Spleen (tissue), 13 donors: ENCODE measurements at places on chromosomes 12 and 14. TPM values are rescaled to one million over a fixed set of nuclear protein-coding genes. Genes with fewer than 3 reads are reported as not detected.
A peak's percentile ranks its signal among the peaks of the same experiment; 100 is the strongest.

- H3K4me3 ChIP-seq, result no peak overlapping the region
Observed at GRCh38 chr12:15534874-15535273, 212.6 kb downstream of the PTPRO start.

DNA sequence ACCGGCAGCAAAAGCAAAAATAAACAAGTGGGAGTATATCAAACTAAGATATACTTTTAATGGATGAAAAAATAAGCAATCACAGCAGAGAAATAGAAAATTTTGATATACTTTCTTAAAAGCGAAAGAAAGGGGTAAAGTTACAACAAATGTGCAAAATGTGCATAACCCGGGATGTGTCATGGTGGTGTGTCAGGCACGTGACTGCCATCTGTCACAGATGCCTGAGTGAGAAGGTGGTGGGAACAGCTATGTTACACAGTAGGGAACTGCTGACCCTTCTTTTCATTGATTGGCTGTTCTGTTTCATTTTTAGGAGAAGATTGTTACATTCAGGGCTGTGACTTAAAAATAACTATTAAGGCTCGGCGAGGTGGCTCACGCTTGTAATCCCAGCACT, 168.1 kb upstream of the PELI2 start:
- no peak overlapping the region for H3K4me3 ChIP-seq
- H3K27ac ChIP-seq, result no peak overlapping the region

DNA sequence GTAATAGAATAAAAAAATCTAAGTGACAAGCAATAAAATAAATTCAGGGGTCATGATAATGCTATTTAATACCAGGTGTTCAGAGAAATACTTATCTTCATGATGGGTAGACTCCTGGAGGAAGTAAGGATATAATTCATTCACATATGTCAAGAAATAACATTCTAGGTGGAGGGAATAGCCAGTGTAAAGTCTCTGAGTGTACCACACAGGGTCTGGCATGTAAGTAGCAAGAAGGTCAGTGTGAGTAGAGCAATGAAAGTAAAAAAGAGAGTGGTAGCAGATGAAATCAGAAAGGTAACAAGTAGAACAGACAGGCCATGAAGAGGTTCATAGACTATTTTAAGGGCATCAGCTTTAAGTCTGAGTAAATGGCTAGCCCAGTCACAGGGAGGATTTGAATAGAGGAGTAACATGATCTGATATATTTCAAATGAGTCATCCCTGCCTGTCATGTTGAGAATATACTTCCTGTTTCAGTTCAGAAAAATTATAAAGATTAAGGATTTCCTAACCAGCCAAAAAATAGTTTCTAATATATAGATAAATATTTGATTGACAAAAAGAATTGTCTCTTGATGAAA, 519.9 kb downstream of the C12orf50 start:
- H3K4me1 ChIP-seq, result no peaks in the 10 kb centered on the region
- H3K36me3 ChIP-seq, result no peaks in the 10 kb centered on the region
- no peak for DNase-seq
- no peak overlapping the region for H3K4me3 ChIP-seq
- H3K27ac ChIP-seq, result no peak overlapping the region

DNA sequence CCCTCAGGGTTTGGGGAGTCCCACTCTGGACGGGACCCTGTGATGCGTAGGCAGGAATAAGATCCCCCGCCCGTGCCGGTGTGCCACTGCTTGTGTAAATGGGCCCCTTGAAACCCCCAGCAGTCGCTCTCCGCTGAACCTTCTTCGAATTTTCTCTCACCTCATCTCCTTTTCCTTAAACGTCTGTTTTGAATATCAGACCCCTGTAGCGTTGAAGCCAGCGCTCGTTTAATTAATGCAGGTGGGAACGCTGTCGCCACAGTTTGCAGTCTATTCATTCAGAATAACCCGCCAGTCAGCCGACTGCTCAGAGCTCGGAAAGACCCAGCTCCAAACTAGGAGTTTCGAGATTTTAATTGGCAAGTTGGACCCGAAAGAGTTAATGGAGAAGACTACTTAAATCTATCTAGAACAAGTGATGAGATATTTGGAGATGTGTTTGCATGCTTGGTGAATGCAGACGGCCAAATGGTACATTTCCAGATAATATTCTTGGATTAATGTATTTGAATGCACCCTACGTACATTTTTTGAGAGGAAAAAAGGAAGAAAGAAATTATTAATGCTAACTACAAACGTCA, 739 bp upstream of the PPP2R5E start:
- no peaks in the 10 kb centered on the region for H3K27me3 ChIP-seq
- peak overlapping the region; percentile 95 for H3K27ac ChIP-seq
- H3K4me1 ChIP-seq, result peaks cover 34% of the 10 kb centered on the region
- H3K4me3 ChIP-seq, result peak overlapping the region; percentile 98
- H3K36me3 ChIP-seq, result no peaks in the 10 kb centered on the region

GRCh38 chr14:92905667-92906066, 17.3 kb upstream of the CHGA start:
- no peak for DNase-seq
- no peaks in the 10 kb centered on the region for H3K36me3 ChIP-seq
- H3K4me1 ChIP-seq, result no peaks in the 10 kb centered on the region
- no peak overlapping the region for H3K27ac ChIP-seq
- no peaks in the 10 kb centered on the region for H3K27me3 ChIP-seq
- H3K4me3 ChIP-seq, result no peak overlapping the region

DNA sequence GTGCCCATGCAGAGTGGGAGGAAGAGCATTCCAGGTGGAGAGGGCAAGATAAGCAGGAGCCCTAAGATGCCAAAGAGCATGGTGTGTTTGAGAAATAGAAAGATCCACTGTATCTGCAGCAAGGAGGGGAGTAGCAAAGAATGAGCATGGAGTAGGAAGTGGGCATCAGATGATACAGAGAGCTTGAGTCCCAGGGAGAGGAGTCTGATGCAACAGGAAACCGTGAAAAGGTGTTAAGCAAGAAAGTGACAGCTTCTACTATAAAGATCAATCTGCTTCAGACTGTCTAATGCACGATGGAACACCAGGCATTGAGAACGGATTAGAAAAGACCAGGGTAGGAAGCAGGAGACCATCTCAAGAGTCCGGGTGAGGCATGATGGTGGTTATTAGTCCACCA, 12.3 kb upstream of the GPRC5D start:
- no peaks in the 10 kb centered on the region for H3K4me1 ChIP-seq
- no peaks in the 10 kb centered on the region for H3K36me3 ChIP-seq
- DNase-seq, result no peak
- H3K4me3 ChIP-seq, result no peak overlapping the region
- no peaks in the 10 kb centered on the region for H3K27me3 ChIP-seq

GRCh38 chr12:124795081-124795948, 68.3 kb downstream of the SCARB1 start:
- no peak for DNase-seq
- H3K27me3 ChIP-seq, result no peaks in the 10 kb centered on the region
- H3K4me3 ChIP-seq, result no peak overlapping the region
- H3K27ac ChIP-seq, result no peak overlapping the region
- H3K4me1 ChIP-seq, result peaks cover 10% of the 10 kb centered on the region

DNA sequence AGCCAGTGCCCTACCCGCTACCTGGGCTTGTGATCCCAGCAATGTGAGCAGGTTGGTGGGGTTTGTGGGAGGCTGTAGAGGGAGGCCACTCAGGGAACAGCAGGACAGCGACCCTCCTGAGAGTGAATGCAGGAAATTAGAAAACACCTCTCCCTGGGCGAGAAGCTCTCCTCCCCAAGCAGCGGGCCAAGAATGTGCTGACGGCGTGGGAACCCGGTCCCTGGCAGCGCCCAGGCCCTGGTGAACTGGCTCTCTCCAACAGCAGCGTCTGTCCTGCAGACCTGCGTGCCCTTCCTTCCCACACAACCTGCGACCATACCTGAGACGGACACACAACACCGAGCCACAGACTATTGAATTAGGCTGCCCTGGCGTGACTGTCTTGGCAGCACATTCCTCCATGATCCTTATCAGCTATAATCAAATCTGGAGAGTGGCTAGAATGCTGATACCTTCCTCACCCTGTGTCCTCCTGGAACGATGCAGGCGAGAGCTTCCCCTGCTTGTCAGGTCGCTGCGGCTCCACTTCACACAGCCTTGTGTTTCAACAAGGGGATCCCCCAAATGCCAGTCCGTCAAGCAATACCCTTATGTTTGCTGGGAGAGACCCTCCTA, 114.8 kb upstream of the GSC start:
- H3K27ac ChIP-seq, result no peak overlapping the region
- no peak overlapping the region for H3K4me3 ChIP-seq
- no peaks in the 10 kb centered on the region for H3K4me1 ChIP-seq
- no peaks in the 10 kb centered on the region for H3K36me3 ChIP-seq

DNA sequence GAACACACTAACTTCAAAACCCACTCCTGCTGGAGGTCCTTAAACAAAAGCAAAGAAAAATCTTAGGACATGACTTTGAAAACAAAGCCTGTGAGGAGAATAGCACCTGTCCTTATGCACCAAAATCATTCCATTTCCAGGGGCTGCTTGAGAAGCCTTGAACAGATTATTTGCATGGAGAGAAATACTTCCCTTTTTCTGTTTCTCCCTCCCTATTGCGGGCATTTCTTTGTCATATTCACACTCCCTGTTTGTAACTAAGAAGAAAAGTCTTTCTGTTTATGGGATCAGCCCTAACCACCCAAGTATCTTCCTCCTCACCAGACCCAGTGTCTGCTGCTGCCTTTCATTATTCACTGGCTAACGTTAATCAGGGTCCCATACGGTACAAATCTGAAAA, 218.8 kb downstream of the DPF3 start:
- no peak overlapping the region for H3K27ac ChIP-seq
- no peak for DNase-seq
- H3K4me3 ChIP-seq, result no peak overlapping the region

DNA sequence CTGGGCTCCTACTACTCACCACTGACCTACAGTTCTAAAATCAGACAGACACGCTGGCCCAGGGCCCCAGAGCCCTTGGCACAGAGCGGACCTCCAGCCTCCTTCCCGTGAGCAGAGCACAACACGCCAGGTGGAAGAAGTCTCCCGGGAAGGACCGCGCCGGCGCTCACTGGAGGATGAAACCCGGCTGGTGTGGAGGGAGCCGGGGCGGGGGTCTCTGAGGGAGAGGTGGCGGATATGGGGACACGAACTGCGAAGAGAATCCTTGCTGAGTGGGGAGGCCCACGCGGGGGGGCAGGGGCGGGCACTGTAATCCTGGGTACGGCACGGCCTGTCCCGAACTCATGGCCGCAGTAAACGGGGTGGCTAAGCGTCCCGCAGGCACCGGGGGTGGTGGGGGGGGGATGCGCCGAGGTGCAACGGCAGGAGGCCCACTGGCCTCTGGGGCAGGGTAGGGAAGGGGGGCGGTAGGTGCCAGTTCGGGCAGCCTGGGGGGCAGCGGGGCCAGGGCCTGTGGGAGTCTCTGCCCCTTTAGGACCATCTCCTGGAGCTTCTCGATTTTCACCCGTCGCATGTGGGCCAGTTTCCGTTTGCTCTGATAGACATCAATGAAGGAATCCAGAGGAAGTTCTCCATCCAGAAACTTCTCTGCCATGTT, 28.8 kb downstream of the VPS37B start:
- peak overlapping the region; percentile 73 for H3K27ac ChIP-seq
- no peaks in the 10 kb centered on the region for H3K27me3 ChIP-seq
- peaks cover 85% of the 10 kb centered on the region for H3K36me3 ChIP-seq
- peaks cover 54% of the 10 kb centered on the region for H3K4me1 ChIP-seq
- no peak overlapping the region for H3K4me3 ChIP-seq

- H3K4me3 ChIP-seq, result no peak overlapping the region
- no peaks in the 10 kb centered on the region for H3K27me3 ChIP-seq
- H3K36me3 ChIP-seq, result no peaks in the 10 kb centered on the region
Observed at GRCh38 chr12:106128585-106129328, 10.0 kb downstream of the NUAK1 start.

- H3K4me3 ChIP-seq, result no peak overlapping the region
- DNase-seq, result no peak
- H3K27ac ChIP-seq, result peak overlapping the region; percentile 86
- H3K27me3 ChIP-seq, result no peaks in the 10 kb centered on the region
- peaks cover 24% of the 10 kb centered on the region for H3K4me1 ChIP-seq
Observed at GRCh38 chr12:96445691-96446583, 43.4 kb upstream of the CFAP54 start.

Gene SLC25A21
- total RNA-seq, result not detected

Gene KANSL2
- total RNA-seq, result 50.7 TPM

Gene TSPAN11
- total RNA-seq, result 3.7 TPM

Gene HSPA2
- total RNA-seq, result 44.5 TPM

Gene NEUROD4
- total RNA-seq, result not detected

Gene HEATR5A
- total RNA-seq, result 52.2 TPM
